NCI-H2171 treated with DMSO at 0.1 percent for 48 hours (cell line): ENCODE measurements at places on chromosomes 16 and 17.

DNA sequence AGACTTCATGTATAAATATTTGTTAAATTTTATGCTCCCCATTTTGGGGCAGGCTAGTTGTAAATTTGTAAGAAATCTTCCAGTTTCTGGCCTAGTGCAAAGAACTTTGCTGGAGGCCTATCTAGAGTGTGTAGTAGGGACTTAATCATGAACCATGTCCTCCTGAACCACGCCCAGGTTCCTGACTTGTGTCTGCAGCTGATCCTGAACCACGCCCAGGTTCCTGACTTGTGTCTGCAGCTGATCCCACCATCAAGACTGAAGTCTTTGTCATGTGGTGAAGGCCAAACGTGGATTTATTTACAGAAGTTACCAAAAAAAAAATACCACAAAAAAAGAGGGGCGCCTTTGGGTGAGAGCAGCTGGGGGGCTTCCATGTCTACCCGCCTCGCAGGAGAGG is 33.1 kb downstream of the LMF1 start:
- no peak for DNase-seq

- no peak for DNase-seq
Observed at GRCh38 chr16:56749672-56750491, 20.0 kb downstream of the NUP93 start.

- DNase-seq = peak; percentile 64
Observed at GRCh38 chr17:16991349-16992009, 19.6 kb upstream of the TNFRSF13B start.

DNA sequence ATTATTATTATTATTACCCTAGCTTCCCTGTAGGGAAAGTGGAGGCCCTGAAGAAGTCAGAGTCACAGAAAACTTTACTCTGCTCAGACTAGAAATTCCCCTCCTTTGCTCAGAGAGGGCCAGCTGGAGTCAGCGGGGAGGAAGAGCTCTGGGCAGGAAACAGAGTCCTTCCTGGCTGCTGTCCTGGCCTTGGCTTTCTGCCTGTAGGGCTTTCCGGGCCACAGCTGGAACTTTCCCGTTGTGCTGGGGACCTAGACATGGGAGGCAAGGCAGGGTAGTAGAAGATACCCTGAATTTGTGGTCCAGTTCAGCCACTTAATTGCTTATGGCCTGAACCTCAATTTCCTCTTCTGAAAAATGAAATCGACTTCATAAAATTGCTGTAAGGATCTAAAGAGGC is 14.0 kb upstream of the CCL2 start:
- DNase-seq = no peak

GRCh38 chr17:55624772-55625433 is 97.8 kb downstream of the TMEM100 start:
- no peak for DNase-seq

GRCh38 chr16:66961914-66962313 is 848 bp downstream of the CES3 start:
- DNase-seq = peak; percentile 33

GRCh38 chr16:17320009-17320408 is 150.8 kb downstream of the XYLT1 start:
- DNase-seq = no peak

- peak; percentile 73 for DNase-seq
Observed at GRCh38 chr16:12673466-12673865, 130.2 kb downstream of the CPPED1 start.

DNA sequence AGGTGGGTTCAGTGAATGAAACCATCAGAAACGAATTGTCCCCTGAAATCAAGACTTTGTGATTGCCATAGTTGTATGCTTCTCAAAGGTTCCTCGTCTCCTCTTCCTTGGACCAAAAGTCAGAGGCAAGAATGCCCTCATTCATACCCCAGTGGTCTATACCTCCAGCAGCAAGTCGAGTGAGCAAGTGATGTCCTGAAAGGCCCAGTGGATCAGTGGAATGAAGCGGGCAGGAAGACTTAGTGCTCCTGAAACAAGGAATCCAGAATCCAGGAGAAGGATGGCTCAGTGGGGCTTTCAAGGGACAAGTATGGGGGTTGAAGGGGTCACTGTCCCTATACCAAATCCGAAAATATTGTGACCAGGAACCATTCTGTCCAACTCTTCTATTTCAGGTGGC is 5.3 kb upstream of the ERBB2 start:
- no peak for DNase-seq

DNA sequence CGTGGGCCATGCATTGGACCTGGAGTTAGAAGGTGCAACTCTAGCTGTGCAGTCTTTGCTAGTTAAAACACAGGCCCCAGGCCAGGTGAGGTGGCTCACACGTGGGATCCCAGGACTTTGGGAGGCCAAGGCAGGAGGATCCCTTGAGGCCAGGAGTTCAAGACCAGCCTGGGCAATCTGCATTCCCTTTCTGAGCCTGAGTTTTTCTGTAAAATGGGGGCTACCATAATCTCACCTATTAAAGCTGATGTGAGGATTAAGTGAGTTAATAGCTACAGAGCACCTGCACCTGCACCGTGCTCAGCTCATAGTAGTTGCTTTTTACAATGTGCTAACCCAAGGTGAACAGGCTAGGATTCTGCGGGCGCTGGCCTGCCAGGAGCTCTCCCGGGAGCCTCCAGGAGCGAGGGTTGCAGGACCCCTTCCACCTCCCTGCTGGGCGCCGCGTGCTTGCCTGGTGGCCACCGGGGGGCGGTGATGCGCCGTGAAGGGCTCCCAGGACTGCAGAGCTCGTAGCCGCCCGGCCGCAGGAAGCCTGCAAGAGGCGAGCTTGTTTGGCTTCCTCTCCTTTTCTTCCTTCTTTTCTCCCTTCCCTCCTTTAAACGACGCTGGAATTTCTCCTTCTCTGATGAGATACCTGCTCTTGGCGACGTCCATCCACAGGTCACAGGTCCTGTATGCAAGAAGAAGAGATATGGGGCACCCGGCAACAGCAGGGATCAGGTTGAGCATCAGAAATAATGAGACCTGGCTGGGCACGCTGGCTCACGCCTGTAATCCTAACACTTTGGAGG is 51.3 kb downstream of the ZFP90 start:
- DNase-seq = peak; percentile 8

GRCh38 chr16:21646721-21647561 is 5.5 kb downstream of the IGSF6 start:
- DNase-seq = no peak

- peak; percentile 24 for DNase-seq
Observed at GRCh38 chr16:53932975-53933374, 229.0 kb downstream of the FTO start.

- no peak for DNase-seq
Observed at GRCh38 chr17:16478649-16479048, 13.3 kb downstream of the LRRC75A start.

DNA sequence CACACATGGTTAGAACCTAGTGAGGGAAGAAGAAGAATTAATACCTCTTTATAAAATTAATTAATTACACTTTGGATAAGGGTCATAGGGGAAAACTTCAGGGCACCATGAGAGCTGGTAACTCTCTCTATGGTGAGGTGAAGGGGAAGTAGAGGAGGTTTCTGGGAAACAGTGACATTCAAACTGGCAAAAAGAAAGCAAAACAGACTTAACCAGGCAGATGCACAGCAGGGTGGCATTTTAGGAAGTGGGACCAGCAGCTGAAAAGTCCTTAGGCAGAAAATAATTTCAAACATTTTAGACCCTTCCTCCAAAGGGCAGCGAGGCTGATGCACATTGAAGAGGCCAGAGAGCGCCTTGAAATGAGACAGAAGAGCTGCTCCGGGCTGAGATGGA is 157.8 kb downstream of the CDH13 start:
- DNase-seq = no peak

GRCh38 chr17:48671697-48672171 is 45.6 kb upstream of the HOXB9 start:
- peak; percentile 12 for DNase-seq

GRCh38 chr16:860891-861290 is 60.4 kb upstream of the GNG13 start:
- no peak for DNase-seq

GRCh38 chr17:51119415-51120356 is 982 bp downstream of the SPAG9 start:
- DNase-seq = peak; percentile 43

DNA sequence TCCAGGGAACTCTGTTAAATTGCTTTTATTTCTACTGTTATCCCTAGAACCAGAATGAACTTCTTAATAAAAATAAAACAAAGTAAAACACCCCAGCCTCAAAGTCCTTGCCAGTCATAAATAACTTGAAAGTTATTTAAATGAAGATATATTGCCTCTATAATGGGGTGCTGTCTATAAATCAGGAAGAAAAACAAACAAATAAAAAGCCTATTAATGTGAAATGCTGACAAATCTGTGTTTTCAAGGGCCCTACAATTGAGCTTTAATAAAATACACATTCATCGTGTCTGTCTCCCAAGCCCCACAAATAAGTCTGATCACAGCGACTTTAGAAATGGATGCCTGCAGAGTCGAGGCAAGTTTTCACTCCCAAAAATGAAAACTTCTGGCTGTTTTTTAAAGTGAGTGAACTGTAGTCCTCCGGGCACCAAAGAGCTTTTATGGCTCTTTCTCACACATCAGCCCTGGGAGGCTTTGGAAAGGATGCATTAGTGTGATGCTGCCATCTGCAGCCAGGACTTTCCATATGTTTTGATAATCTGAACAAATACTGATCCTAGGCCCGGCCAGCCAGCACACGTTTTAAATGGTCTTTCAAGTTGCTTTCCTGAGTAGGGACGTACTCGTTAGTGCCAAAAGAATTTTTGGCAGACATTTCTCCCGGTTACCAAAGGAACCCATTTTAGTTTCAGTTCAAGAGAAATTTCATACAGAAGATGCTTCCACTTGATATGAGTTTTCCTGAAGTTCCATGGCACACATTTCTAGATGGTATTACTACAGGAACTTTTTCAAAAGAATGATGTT is 16.3 kb downstream of the NACA2 start:
- peak; percentile 71 for DNase-seq
